CD8-positive, alpha-beta memory T cell (primary cell): ENCODE measurements at places on chromosomes 12 and 14. TPM values are rescaled to one million over a fixed set of nuclear protein-coding genes. Genes with fewer than 3 reads are reported as not detected.

DNA sequence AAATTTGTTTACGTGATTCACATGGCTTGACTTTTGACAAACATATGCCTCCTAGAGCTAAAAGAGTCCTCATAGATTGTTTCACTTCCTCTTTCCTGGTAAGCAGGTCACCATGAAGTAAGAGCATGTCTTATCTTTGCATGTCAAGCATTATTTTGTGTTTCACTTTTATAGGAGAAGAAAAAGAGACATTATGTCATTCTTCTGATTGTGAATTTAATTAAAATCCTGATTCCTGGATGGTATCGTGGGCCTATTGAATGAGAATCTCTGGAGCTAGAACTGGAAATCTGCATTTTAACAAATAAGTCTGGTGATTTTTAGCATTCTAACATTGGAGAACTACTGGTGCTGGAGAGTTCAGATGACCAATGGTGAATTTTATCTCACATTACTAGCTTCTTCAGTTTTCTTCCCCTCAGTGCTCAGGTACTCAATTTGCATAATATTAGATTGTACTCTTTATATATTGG, 218.6 kb upstream of the ATP2B1 start:
- H3K4me1 ChIP-seq, result no peaks in the 10 kb centered on the region
- H3K36me3 ChIP-seq, result no peaks in the 10 kb centered on the region
- H3K27me3 ChIP-seq, result no peaks in the 10 kb centered on the region
- DNase-seq, result no peak

DNA sequence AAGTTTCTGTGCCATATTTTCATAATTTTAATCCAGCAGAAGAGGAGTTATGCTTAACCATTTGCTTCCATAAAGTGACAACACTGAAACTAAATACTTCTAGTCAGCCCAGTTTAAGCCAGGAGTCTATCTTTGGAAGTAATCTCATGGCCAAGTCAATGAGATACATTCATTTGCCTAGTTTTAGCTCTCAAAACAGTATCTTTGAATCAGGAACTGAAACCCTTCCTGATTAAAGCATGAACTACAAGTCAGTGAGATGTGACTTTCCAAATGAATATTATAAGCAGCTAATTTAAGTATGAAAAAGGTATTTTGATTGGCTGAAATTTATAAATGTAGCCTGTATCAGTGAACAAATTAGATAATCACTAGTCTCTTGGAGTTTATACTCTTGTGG, 491.5 kb downstream of the SLC6A15 start:
- H3K27ac ChIP-seq, result no peak overlapping the region
- no peaks in the 10 kb centered on the region for H3K36me3 ChIP-seq
- no peaks in the 10 kb centered on the region for H3K4me1 ChIP-seq
- H3K4me3 ChIP-seq, result no peak overlapping the region
- DNase-seq, result no peak

GRCh38 chr12:82625523-82625922, 61.2 kb upstream of the TMTC2 start:
- H3K36me3 ChIP-seq, result no peaks in the 10 kb centered on the region
- no peaks in the 10 kb centered on the region for H3K4me1 ChIP-seq
- H3K27ac ChIP-seq, result no peak overlapping the region

- no peaks in the 10 kb centered on the region for H3K4me1 ChIP-seq
- no peaks in the 10 kb centered on the region for H3K36me3 ChIP-seq
- H3K27me3 ChIP-seq, result no peaks in the 10 kb centered on the region
- no peak overlapping the region for H3K4me3 ChIP-seq
- no peak for DNase-seq
Measured at GRCh38 chr12:105507311-105508038, 177.0 kb downstream of the C12orf75 start.

- no peak for DNase-seq
- no peaks in the 10 kb centered on the region for H3K36me3 ChIP-seq
- no peaks in the 10 kb centered on the region for H3K4me1 ChIP-seq
- no peak overlapping the region for H3K4me3 ChIP-seq
- no peak overlapping the region for H3K27ac ChIP-seq
Measured at GRCh38 chr12:88546853-88547252, 33.4 kb downstream of the KITLG start.

GRCh38 chr12:30990316-30990715, 63.8 kb downstream of the TSPAN11 start:
- no peak for DNase-seq
- no peak overlapping the region for H3K4me3 ChIP-seq
- H3K27me3 ChIP-seq, result no peaks in the 10 kb centered on the region
- H3K4me1 ChIP-seq, result no peaks in the 10 kb centered on the region
- no peak overlapping the region for H3K27ac ChIP-seq
- no peaks in the 10 kb centered on the region for H3K36me3 ChIP-seq

GRCh38 chr12:127785540-127785939, 481.4 kb upstream of the TMEM132C start:
- no peak overlapping the region for H3K27ac ChIP-seq
- DNase-seq, result no peak
- H3K36me3 ChIP-seq, result no peaks in the 10 kb centered on the region
- H3K4me1 ChIP-seq, result no peaks in the 10 kb centered on the region

- peaks cover 36% of the 10 kb centered on the region for H3K4me1 ChIP-seq
- DNase-seq, result no peak
- H3K36me3 ChIP-seq, result peaks cover 38% of the 10 kb centered on the region
- H3K4me3 ChIP-seq, result no peak overlapping the region
- H3K27me3 ChIP-seq, result no peaks in the 10 kb centered on the region
- no peak overlapping the region for H3K27ac ChIP-seq
Measured at GRCh38 chr12:112020947-112021457, 7.8 kb downstream of the ERP29 start.

GRCh38 chr12:89333564-89334252, 18.6 kb downstream of the DUSP6 start:
- H3K27ac ChIP-seq, result no peak overlapping the region
- no peaks in the 10 kb centered on the region for H3K27me3 ChIP-seq
- DNase-seq, result no peak

DNA sequence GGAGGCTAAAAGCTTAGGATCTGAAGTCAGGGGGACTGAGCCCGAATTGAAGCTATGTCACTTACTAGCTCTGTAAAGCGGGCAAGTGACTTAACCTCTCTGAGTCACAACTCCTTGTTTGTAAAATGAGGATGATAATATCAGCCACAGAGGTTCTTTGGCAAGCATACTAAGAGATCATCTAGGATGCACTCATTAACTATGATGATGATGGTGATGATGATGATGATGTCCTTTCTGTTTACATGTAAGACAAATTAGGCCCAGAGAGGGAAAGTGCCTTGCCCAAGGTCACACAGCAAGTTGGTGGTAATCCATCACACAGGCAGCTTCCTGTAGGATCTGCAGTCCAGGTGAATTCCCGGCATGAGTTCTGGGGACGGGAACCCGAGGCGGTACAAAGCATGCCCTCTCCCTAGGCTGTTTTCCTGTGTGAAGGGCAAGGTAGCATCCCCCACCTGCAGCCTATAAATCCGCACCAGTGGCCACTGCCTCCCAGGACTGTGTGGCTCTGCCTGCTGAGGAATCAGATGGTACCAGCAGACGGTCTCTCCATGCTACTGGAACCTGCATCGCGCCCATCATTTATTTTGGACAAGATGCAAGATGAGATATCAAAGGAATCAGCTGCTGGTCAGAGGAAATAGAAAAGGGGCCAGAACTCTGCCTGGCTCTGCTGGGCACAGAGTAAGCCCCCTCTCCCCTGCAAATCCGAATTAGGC, 55.2 kb downstream of the MAP1LC3B2 start:
- no peak overlapping the region for H3K4me3 ChIP-seq
- H3K36me3 ChIP-seq, result no peaks in the 10 kb centered on the region
- H3K27me3 ChIP-seq, result no peaks in the 10 kb centered on the region
- H3K4me1 ChIP-seq, result no peaks in the 10 kb centered on the region
- H3K27ac ChIP-seq, result no peak overlapping the region

DNA sequence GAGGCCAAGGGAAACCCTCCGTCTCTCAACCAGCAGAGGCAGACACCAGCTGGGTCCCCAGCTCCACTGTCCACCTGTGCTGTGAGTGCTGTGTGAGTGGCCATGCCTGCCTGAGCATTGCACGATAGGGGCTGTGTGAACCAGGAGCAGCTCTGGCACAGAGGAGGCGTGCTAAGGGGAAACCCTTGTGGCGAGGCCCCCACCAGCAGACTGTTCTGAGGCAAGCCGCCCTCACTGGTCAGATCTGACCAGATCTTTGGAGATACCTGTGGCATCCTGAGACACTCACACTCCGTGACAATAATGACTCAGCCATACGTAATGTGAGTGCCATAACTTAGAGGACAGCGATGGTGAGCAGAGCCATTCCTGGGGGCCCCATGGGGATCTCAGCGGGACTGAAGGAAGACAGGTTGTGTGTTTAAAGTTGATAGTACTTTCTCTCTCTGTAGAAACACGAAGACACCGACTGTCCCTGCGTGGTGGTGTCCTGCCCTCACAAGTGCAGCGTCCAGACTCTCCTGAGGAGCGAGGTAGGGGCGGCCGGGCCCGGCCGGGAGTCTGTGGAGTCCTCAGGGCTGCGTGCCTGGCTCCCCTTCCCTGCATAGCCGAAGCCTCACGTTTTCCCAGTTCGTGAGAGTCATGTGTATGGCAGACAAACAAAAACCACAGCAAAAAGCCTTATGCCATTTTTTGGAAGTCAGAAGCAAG, 36.6 kb upstream of the AMN start:
- DNase-seq, result no peak
- no peak overlapping the region for H3K27ac ChIP-seq
- no peaks in the 10 kb centered on the region for H3K4me1 ChIP-seq
- H3K36me3 ChIP-seq, result peaks cover 18% of the 10 kb centered on the region
- no peaks in the 10 kb centered on the region for H3K27me3 ChIP-seq

DNA sequence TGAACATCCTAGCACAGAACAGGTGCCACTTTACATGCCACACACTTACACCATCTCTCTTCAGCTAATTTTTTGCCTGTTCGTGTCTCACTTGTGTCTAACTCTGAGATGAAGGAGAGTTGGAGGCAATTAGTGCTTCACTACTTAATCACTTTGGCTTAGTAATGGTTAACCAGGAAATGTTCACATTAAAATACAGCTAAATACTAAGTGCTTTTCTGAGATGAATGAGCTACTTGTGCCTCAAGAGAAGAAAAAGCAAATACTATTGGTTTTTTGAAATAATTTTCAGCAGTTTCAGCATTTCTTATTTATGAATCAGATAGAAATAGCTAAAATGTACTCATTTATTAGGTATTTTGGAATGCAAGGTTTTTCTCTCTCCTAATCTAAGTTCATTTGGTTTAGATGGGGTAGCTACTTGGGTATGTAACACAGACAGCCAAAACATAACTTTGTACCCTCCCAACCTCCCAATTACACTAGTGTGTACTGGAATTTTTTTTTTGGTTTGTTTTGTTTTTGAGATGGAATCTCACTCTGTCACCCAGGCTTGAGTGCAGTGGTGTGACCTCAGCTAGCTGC, 1474.1 kb upstream of the SEL1L start:
- no peaks in the 10 kb centered on the region for H3K36me3 ChIP-seq
- H3K4me3 ChIP-seq, result no peak overlapping the region
- H3K4me1 ChIP-seq, result no peaks in the 10 kb centered on the region
- no peaks in the 10 kb centered on the region for H3K27me3 ChIP-seq
- H3K27ac ChIP-seq, result no peak overlapping the region

GRCh38 chr14:99057576-99058083, 214.4 kb downstream of the BCL11B start:
- DNase-seq, result no peak
- H3K4me1 ChIP-seq, result peaks cover 17% of the 10 kb centered on the region
- H3K27me3 ChIP-seq, result no peaks in the 10 kb centered on the region
- H3K4me3 ChIP-seq, result no peak overlapping the region
- no peak overlapping the region for H3K27ac ChIP-seq
- no peaks in the 10 kb centered on the region for H3K36me3 ChIP-seq

DNA sequence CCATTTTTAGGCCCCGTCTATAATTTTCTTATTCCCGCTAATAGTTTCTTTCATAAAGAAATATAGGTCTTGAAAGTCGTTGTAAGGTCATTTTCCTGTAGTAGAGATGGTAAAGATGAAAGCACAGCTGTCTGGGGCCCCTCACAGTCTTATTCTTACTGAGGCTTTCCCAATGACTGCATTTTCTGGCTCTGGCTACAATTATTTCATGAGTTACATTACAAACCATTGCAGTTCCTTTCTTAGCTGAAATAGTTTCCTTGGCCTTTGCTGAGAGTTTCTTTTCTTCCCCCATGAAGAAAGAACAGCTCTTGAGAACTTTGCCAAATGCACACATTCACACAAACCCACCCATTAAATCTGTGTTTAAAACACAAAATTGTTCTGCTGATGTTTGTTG, 113.0 kb downstream of the DYRK2 start:
- no peaks in the 10 kb centered on the region for H3K27me3 ChIP-seq
- no peaks in the 10 kb centered on the region for H3K4me1 ChIP-seq
- no peaks in the 10 kb centered on the region for H3K36me3 ChIP-seq
- no peak overlapping the region for H3K27ac ChIP-seq
- DNase-seq, result no peak

- no peaks in the 10 kb centered on the region for H3K36me3 ChIP-seq
- H3K27ac ChIP-seq, result no peak overlapping the region
- no peaks in the 10 kb centered on the region for H3K27me3 ChIP-seq
- H3K4me1 ChIP-seq, result no peaks in the 10 kb centered on the region
Measured at GRCh38 chr14:54026671-54027070, 70.0 kb upstream of the BMP4 start.

- H3K4me1 ChIP-seq, result no peaks in the 10 kb centered on the region
- no peaks in the 10 kb centered on the region for H3K36me3 ChIP-seq
- H3K27me3 ChIP-seq, result no peaks in the 10 kb centered on the region
- H3K4me3 ChIP-seq, result no peak overlapping the region
- no peak for DNase-seq
- H3K27ac ChIP-seq, result no peak overlapping the region
Measured at GRCh38 chr12:49893753-49894750, 9.6 kb downstream of the FAIM2 start.

GRCh38 chr14:28756884-28757570, 9.6 kb upstream of the FOXG1 start:
- H3K4me1 ChIP-seq, result no peaks in the 10 kb centered on the region
- no peak for DNase-seq
- H3K36me3 ChIP-seq, result no peaks in the 10 kb centered on the region

DNA sequence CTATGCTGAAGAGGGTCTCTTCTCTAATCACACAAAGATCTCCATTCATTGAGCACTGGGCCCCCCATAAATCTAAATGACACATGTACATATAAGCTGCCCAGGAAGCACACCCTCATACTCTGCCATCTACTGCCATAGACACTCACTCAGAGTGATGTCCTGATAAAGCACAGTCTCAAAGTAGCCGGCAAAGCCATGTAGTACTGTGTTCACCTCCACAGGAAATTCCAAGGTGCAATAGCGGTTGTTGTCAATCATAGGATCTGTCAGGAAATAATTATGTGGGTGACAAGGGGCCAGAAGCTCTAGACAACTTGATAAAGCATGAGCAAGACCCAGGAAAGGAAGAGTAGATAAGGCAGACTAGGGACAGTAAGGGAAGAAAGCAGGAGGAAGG, 3.3 kb upstream of the RBM23 start:
- H3K36me3 ChIP-seq, result peaks cover 26% of the 10 kb centered on the region
- H3K4me3 ChIP-seq, result no peak overlapping the region
- no peak overlapping the region for H3K27ac ChIP-seq
- no peak for DNase-seq
- H3K4me1 ChIP-seq, result peaks cover 16% of the 10 kb centered on the region
- no peaks in the 10 kb centered on the region for H3K27me3 ChIP-seq

GRCh38 chr14:53872681-53873089, 83.9 kb downstream of the BMP4 start:
- no peak overlapping the region for H3K4me3 ChIP-seq
- no peaks in the 10 kb centered on the region for H3K4me1 ChIP-seq
- no peaks in the 10 kb centered on the region for H3K27me3 ChIP-seq
- no peak overlapping the region for H3K27ac ChIP-seq

Gene LYZ
- total RNA-seq, result 8.8 TPM

Gene PRH2
- total RNA-seq, result not detected

Gene THTPA
- 13.4 TPM for total RNA-seq

Gene SLC4A8
- 2.2 TPM for total RNA-seq

Gene RNASE1
- 4.3 TPM for total RNA-seq

Gene GLIPR1L1
- not detected for total RNA-seq

Gene TMTC1
- not detected for total RNA-seq

Gene SUDS3
- total RNA-seq, result 23.8 TPM
